ENCODE measurements at places on chromosomes 4 and X.

DNA sequence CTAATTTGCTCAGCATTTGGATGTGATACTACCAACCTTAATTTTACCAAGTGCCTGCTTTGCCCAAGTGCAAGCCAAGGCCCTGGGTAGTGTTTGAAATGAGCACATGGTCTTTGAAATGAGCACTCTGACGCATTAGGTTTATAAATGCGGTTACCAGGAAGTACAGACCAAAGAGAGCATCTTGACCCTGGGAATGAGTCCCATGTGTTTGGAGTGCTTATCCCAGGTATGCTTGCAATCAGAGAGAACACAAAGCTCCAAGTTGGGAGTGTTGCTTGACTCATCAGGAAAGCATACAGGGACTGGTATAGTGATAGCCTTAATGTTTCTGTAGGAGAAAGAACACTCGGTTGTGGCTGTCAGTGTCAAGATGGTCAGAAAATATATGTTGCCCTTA is 203.6 kb upstream of the MAMLD1 start:
- DNase-seq = no peak

- no peak for DNase-seq
These were observed 61.2 kb upstream of the CAMK2D start for GRCh38 chr4:113822555-113823290.

DNA sequence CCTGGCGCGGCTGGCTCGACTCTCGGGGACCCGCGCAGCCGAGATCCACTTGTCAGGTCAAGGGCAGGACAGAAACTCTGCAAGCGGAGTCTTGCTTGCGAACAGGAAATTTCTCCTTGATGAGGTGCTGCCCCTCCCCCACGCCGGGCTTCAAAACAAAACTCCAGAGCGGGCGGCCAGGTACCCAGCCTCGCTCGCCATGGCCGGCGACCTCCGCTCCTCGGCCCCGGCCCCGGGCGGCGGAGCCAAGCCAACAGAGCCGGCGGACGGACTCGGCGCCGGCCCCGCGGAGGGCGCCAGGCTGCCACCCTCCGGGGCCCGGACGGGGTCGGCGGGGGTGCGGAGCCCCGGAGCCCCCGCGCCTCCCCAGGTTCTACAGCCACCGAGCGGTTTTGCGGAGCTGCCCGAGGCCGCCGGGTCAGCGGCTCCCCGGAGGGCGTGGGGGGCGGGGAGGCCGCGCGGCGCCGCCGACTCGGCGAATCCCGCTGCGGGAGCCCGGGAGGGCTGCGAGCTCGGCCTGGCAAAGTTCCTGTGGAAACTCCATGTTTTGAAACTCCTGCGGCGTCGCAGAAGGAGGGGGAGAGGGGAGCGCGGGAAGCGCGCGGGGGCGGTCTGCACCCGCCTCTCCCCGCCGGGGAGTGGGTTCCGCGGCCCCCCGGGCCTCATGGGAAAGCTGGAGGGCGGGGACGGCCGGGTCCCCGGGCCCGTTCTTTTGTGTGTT is 11.7 kb upstream of the BCOR start:
- DNase-seq = no peak

DNA sequence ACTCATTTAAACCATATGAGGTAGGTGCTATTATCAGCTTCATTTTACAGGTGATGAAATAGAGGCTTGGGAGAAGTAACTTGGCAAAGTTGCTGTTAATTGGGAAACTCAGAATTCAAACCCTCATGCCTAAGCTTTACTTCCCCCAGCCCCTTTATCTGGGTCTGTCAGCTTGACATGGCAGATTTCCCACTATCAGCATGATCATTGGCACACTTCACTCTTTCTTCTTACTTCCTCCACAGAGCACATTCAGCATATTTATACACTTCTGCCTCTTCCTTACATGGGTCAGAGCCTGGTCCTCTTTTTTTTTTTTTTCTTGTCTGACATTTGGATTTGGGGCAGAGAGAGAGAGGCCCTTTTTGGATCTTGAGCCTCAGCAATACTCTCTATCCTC is 56.5 kb upstream of the ARX start:
- DNase-seq = no peak

DNA sequence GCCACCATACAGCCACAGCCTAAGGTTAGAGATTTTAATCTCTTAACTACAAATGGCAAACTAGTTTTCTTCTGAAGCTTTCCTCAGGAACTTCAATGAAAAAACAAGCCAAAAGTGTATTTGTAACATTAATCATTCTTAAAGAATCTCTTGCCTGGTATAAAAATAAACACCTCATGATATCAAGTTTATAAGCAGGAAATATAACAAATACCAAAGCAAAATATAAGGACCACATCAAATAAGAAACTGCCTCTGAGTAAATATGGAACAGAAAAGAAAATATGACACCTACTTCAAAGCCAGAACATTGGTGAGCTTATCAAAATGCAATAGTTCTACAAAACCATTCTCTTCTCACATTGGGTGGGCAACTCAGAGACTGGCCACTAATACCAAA is 89.9 kb downstream of the GPC4 start:
- no peak for DNase-seq

DNA sequence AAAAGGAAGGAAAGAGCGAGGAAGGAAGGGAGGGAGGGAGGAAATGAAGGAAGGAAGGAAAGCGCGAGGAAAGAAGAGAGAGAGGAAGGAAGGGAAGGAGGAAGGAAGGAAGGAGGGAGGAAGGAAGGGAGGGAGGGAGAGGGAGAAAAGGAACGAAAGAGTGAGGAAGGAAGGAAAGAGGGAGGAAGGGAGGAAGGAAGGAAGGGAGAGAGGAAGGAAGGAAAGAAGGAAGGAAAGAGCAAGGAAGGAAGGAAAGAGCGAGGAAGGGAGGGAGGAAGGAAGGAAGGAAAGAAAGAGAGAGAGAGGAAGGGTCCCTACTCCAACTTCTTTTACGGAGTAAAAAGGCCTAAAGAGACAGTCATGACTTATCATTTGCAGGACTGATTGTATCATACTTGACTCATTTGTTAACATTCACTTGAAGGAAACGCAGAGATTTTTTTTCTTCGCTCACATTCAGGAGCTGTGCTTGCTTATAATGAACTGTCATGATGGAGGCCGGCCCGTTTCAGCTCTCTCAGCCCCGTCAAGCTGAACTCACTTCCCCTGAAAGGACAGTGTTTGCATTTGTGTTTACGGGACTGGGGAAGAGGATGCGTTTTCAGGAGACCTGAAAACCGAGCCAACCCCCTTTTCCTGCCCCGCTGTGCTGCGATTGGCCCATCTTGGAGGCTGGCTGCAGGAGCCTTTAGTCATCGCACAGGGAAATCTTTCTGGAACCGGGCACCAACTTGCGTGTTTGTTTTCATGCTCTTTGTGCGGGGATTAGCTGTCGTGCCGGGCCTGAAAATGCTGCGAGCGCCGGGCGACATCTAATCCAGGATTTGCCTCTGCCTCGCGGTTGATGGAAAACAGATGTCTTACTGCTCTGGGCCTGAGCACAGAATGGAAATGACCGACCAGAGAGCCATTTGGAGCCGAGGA is 17.8 kb downstream of the TRIM2 start:
- DNase-seq = no peak

GRCh38 chr4:40722576-40723161 is 27.1 kb upstream of the NSUN7 start:
- no peak for DNase-seq

DNA sequence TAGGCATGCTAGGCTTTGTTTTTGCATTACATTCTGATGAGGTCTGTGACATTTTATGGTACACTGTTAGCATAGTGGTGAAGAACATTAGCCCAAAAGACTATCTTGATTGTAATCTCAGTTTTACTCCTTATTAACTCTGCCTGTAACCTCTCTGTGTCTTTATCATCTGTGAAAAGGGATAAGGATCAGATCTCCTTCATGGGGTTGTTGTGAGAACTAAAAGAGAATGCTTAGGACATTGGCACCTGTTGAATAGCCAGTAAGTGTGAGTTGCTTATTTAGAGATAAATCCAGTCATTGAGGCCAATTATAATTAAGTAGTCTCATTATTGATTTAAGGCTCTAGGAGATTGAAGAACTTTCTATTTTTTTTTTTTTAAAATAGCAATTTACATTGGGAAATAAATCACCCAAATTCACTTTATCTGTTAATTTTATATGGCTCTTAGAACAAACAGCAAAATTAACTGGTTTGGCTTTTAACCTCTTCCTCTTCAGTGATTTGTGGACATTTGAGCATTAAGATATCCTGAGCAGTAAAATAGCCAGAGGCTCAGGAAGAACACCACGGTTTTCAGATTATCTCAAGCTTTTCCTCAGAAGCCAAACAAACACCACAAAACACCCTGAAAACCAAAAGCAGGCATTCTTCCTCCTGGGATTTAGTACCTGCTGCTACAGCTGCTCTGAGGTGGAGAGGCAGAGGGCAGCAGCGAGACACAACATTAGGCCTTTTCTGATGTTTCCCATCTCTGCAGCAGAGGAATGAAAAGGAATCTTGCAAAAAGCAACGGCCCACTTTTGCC is 192.9 kb downstream of the ARHGAP10 start:
- no peak for DNase-seq

- no peak for DNase-seq
These were observed 308.1 kb downstream of the PTTG2 start for GRCh38 chr4:38268108-38268820.

GRCh38 chrX:154019061-154019621 is 561 bp downstream of the IRAK1 start:
- DNase-seq = no peak

DNA sequence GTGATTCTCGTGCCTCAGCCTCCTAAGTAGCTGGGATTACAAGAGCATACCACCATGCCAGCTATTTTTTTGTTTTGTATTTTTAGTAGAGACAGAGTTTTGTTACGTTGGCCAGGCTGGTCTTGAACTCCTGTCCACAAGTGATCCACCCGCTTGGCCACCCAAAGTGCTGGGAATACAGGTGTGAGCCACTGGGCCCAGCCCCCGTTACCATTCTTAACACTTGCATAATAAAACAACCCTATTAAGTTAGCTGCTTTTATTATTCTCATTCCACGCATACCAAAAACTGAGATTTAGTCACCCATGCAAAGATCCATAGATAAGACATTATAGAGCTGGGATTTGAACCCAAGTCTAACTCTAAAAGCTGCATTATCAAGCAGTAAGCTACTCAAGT is 6.0 kb upstream of the TEX13A start:
- DNase-seq = no peak

DNA sequence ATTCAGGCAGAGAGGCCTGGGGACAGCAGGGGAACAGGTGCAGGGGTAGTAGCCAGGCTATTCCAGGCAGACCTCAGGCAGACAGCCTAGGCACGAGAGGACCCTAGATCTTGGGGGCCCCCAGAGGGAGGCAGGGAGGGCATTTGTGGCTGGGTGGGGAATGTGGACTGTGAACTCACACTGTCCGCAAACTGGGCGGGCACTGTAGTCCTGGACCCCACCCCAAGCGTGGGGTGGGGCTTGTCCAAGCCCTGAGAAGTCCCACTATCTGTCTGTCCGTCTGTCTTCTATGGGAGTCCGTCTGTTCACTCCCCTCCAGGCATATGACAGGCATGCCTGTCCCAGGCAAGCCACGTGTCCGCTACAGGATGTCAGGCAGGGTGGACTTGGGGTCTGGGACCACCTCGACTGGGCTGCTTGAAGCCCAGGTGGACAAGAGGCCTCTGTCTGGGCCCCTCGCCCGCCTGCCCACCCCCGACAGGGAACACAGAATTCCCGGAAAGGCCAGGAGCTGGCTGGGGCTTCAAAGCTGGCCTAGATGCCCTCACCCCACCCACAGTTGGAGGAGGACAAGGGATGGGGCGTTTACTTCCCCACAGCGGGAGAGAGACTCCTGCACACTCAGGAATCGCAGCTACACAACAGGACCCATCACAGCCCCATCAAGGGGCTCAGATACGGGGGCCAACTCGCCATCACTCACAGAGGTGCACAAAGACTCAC is at the start of gene SLC38A5:
SLC38A5 (minus strand) TSS at position 151 of the 723 bp plus-strand sequence. CDS start 2,336 bp downstream, outside the sequence.
- no peak for DNase-seq

- no peak for DNase-seq
These were observed 68.8 kb downstream of the ARFIP1 start for GRCh38 chr4:152848508-152848907.

DNA sequence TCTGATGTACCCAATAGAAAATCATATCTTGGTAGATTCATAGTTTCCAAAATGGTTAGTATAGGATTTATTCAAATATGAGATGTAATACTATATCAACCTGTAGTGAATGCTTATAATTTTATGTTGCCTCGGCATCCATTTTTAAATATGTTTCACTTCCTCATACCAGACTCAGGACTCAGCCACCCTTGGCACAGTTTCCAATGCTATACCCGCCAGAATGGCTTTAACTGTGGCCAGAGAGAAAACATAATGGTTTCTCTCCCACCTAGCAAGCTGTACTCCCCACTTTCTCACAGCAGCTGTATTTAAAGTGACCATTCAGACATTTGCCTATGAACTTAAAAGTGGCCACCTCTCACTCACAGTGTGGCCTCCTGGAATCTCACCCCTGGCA is 466.6 kb upstream of the PABPC4L start:
- no peak for DNase-seq

GRCh38 chr4:48225368-48226141 is 44.1 kb downstream of the TEC start:
- no peak for DNase-seq

- no peak for DNase-seq
These were observed 256.8 kb downstream of the DHRSX start for GRCh38 chrX:2243913-2244460.

DNA sequence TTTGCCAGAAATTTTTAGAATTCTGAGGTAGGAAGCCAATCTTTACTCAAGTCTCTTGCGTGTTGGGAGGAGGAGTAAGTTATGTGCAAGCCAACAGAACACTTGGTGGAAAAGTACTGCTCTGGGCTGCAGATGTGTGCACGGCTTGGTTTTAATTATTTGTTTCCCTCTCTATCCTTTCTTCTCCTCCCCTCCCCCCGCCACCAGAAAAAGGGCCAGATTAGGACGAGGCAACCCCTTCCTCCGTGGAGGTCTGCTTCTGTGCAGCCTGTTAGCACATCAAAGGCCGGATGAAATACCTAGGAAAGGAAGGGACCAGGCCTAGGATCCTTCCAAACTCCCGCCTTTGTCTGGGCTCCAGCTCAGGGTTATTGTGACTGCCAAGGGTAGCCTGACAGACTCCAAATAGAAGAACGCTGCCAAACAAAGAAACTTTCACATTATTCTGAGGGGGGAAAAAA is 1.0 kb upstream of the PGRMC1 start:
- no peak for DNase-seq

- no peak for DNase-seq
These were observed 178.9 kb downstream of the RAPGEF2 start for GRCh38 chr4:159281771-159282170.

DNA sequence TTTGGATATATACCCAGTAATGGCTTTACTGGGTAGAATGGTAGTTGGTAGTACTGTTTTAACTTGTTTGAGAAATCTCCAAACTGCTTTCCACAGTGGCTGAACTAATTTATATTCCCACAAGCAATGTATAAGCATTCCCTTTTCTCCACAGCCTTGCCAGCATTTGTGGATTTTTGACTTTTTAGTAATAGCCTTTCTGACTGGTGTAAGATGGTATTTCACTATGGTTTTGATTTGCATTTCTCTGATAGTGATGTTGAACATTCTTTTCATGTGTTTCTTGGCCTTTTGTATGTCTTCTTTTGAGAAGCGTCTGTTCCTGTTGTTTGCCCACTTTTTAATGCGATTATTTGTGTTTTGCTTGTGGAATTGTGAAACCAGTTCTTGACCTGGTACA is 290.5 kb downstream of the BMPR1B start:
- no peak for DNase-seq

GRCh38 chrX:103063191-103063845 is 653 bp downstream of the BEX1 start:
- no peak for DNase-seq

- no peak for DNase-seq
These were observed 114.6 kb downstream of the UBE2K start for GRCh38 chr4:39812500-39812899.
